ENCODE measurements at places on chromosomes 1 and 21. TPM values are rescaled to one million over a fixed set of nuclear protein-coding genes. Genes with fewer than 3 reads are reported as not detected.

- DNase-seq = peak; percentile 54
Measured at GRCh38 chr1:79100385-79100784, 93.9 kb upstream of the ADGRL4 start.

DNA sequence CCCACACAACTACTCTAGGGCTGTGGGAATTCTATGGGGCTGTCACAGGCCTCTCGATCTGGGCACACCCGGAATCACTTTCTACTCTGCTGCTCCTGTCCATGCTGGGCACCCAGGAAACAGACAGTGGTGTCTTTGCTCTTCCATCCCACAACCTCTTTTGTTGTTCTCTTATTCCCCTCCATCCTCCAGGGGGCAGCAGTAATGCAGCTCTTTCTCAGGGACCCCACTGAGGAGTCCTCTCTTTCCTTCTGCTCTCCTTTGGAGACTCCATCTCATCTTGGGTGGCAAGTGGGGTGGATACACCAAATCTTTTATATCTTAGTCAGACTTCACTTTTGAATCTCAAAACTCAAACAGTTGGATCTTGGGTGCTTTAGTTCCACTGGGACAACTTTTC is 206.3 kb downstream of the HS2ST1 start:
- no peak for DNase-seq

DNA sequence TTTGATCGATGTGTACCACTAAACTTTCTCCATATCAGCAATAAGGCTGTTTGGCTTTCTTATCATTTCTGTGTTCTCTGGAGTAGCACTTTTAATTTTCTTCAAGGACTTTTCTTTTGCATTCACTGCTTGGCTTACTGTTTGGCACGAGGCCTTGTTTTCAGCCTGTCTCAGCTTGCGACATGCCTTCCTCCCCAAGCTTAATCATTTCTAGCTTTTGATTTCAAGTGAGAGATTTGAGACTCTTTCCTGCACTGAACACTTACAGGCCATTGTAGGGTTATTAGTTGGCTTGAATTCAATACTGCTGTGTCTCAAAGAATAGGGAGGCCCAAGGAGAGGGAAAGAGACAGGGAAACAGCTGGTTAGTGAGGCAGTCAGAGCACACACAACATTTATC is 120.6 kb upstream of the KCND3 start:
- DNase-seq = no peak

GRCh38 chr1:75171876-75172275 is 37.7 kb downstream of the LHX8 start:
- no peak for DNase-seq

- no peak for DNase-seq
Measured at GRCh38 chr1:38082769-38083263, 36.2 kb upstream of the POU3F1 start.

- no peak for DNase-seq
Measured at GRCh38 chr21:14766241-14766640, 220.1 kb upstream of the SAMSN1 start.

FAM72C gene
- not detected for total RNA-seq

CAMTA1 gene
- total RNA-seq = 91.9 TPM

ZNF692 gene
- total RNA-seq = 9.6 TPM

Measured in fibroblast of the aortic adventitia (primary cell).